ENCODE measurements at places on chromosomes 1 and 21.

DNA sequence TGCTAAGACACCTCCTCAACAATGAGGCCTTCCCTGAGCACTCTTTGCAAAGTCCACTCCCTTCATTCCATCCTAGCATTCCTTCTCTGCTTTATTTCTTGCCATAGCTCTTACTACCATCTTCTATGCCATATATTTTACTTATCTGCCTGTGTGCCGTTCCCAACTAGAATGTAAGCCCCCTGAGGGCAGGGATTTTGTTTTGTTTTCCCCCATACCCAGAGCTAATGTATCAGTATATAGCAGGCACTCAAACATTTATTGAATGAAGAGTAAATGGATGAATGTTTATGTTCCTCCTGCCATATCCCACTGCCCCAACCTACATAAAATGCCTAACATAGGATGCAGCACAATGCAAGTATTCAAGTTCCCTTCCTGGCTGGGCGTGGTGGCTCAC is 14.9 kb upstream of the PPP1R15B start:
- no peak for DNase-seq

DNA sequence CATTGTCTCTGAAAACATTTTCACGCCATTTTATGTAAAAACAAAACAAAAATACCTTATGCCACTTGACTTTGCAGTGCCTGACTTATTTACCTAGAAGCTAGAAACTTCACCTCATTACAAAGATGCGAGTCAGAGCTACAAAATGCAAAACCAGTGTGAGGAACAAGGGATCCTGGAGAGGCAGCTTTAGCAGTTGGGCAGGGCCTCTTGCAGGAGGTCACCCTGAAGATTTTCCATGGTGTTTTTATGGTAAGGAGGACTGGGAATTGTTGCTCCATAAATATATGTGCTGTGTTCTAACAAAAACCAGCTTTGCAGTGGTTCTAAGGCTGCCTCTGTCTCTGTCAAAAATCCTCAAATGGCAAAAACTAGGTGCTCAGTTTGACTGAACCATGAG is 36.4 kb upstream of the TARBP1 start:
- no peak for DNase-seq

- DNase-seq: no peak
These were observed 31.1 kb downstream of the RRP1 start for GRCh38 chr21:43820466-43820865.

DNA sequence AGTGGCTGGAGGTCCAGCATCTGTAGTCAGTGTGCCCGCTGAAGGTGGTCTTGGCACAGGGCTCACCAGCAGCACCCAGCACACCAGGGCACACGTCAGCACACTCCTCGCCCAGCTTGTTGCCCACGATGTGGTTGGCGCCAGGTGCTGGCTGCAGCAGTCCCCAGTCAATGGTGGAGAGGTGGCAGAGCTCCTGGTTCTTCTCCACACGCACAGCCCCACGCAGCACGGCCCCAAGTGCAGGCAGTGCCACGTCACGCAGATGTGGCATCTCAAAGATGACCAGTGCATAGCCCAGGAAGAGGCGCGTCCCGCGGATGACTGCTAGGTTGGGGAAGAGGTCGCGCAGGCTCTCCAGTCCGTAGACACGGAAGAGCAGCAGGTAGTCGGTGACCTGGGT is 5.2 kb downstream of the INSRR start:
- DNase-seq: no peak
